Inflammatory macrophage treated with lipopolysaccharide for 4 hours (primary cell): ENCODE measurements at places on chromosomes 5 and 9.

- DNase-seq = no peak
Measured at GRCh38 chr5:76441890-76442673, 39.0 kb downstream of the IQGAP2 start.

GRCh38 chr5:148352696-148353095 is 17.3 kb downstream of the SPINK9 start:
- DNase-seq = no peak

DNA sequence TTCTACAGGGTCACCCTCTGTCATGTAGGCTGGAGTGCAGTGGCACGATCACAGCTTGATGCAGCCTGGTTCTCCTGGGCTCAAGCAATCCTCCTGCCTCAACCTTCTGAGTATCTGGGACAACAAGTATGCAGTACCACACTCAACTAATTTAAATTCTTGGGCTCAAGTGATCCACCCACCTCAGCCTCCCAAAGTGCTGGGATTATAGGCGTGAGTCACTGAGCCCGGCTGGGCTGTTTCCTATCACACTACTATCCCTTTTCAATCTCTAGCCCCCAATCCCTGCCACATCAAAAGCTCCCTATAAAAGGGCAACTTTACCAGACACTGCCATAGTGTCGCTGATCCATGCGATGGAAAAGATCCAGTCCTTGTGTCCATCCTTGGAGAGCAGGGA is 20.4 kb downstream of the DCAF12 start:
- DNase-seq = no peak

- DNase-seq = no peak
Measured at GRCh38 chr5:78813906-78814530, 165.4 kb upstream of the LHFPL2 start.

- DNase-seq = peak; percentile 78
Measured at GRCh38 chr5:61622156-61622555, 290.1 kb downstream of the ZSWIM6 start.

GRCh38 chr9:124598048-124598447 is 90.8 kb upstream of the NR5A1 start:
- DNase-seq = no peak
